CD4-positive, alpha-beta memory T cell (primary cell): ENCODE measurements at places on chromosomes 4 and X.

GRCh38 chr4:53022513-53023100, 160.5 kb downstream of the RASL11B start:
- no peak for DNase-seq

GRCh38 chr4:4326166-4326565, 36.1 kb downstream of the ZBTB49 start:
- DNase-seq: no peak

- no peak for DNase-seq
Measured at GRCh38 chrX:84340968-84341367, 153.0 kb upstream of the RPS6KA6 start.

DNA sequence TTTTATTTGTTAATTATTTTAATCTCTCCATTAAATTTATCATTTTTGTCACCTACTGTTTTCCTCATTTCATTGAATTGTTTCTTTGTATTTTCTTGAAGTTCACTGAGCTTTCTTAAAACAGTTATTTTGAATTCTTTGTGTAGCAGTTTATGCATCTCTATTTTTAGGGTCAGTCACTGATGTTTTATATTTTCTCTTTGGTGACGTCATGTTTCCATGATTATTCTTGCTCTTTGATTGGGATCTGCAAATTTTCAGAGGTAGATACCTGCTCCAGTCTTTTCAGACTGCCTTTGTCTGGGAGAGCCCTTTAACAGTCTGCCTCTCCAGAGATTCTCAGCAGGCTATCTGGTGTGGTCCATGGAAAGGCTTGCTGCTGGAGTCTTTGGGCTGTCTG, 25.6 kb upstream of the TRPC5 start:
- no peak for DNase-seq

- DNase-seq: no peak
Measured at GRCh38 chr4:108109111-108109510, 59.6 kb downstream of the LEF1 start.

- DNase-seq: no peak
Measured at GRCh38 chr4:84726356-84726755, 143.4 kb downstream of the CDS1 start.

GRCh38 chr4:21982087-21982486, 33.5 kb upstream of the KCNIP4 start:
- no peak for DNase-seq

GRCh38 chr4:131192318-131192717, 1956.8 kb upstream of the PCDH10 start:
- DNase-seq: no peak

DNA sequence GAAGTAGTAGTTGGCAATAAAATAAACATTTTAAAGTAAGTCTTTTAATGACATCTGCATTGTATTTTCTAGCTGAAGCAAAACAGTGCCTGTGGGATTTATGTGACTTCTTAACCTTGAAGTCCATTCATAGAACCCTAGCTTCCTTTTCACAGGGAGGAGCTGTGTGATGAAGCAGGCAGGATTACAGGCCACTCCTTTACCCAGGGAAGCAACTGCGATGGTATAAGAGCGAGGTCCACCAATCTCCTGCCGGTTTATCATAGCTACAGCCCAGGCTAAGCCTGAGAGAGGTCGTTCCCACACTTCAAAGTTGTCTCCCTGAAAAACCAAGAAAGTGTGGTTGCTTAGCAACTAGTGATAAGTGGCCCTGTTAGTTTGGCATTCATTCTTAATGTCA, 7.0 kb downstream of the RPL36A start:
- no peak for DNase-seq

DNA sequence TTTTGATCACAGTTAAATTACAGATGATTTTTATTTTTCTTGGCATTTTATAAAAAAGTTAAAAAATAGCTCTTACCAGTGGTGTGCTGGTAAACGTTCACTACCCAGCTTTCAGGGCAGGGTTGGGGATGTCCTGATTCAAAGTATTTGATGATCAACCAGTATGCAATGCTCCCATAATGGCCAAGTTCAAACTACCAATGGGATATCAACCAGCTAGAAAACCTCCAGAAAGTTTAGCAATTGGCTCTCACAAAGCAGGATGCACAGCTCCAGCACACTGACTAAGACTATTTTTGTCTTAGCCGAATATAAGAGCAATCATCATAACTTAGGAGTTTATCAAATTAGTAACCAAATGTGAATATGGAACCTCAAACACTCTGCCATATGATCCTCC, 108.0 kb upstream of the PDE5A start:
- no peak for DNase-seq

DNA sequence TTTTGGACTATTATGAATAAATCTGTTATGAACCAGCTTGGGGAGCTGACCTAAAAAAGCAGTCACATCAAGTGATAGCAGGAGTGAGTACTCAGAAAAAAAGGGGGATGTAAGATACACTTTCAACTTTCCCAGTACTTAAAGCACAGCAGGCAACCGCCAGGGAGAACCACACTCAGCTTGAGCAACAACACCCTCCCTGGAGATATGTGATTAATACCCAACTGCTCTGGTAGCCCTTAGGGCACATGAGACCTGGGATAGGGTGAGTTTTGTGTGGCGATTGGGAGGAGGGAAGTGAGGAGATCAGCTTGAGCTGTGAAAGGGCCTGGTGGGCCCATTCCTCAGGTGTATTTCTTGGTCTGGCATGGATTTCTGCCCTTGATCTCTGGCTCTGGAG, 220.3 kb upstream of the SFRP2 start:
- no peak for DNase-seq

GRCh38 chr4:56655627-56656345, 25.3 kb downstream of the HOPX start:
- DNase-seq: peak; percentile 21

DNA sequence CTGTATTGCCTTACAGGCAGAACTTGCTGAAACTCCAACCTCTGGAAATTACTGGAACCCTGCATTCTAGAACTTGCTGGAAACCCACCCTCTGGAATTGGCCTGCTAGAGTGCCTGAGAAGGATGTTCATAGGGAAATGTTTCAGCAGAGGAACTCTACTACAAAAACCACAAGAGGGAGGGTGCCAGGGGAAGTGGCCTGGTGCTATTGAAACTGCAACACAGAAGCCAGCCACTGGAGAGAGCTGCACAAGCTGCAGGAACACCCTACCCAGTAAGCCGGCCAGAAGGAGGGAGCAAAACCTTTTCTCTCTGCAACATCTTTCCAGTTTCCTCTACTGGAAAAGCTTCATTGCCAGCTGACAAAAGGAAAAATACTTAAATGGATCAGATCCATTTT, 2.5 kb upstream of the BRWD3 start:
- peak; percentile 33 for DNase-seq

DNA sequence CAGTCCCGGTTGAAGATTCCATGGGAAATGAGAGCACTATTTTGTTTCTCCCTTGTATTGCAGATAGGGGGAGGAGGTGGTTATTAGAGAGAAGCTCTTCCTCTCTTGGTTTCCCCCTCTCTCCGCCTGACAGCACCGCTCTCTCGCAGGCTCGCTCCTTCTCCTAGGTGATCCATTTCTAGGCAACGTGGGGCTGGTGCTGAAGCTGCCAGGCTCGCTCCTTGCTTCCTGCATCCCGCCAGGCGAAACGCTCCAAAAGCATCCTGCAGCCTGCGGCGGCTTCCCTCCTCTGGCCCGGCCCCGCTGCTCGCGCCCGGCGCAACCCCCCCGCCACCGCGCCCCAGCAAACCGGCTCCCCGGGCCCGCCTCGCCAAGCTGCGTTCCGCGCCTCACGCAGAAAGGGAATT, at the start of gene GRID2:
GRID2 (plus strand) TSS at position 346 of the 407 bp plus-strand sequence.
- DNase-seq: no peak

GRCh38 chr4:29311247-29311646, 1408.9 kb upstream of the PCDH7 start:
- no peak for DNase-seq

DNA sequence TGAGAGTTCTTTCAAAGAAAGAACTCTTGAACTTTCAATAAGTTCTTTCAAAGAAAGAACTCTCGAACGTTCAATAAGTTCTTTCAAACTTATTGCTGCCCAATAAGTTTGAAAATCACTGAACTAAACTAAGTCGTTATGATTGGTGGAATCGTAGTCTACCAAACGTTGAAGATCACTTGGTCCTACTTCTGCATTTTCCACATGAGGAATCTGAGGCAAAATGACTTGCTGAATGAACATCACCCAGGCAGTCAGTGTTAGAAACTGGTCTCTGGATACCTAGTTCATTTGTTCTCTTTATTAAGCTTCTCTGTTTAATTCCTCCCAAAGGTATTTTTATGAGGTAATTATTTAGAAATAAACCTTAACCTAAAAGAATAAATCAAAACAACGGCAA, 7.1 kb upstream of the CNOT6L start:
- DNase-seq: no peak

DNA sequence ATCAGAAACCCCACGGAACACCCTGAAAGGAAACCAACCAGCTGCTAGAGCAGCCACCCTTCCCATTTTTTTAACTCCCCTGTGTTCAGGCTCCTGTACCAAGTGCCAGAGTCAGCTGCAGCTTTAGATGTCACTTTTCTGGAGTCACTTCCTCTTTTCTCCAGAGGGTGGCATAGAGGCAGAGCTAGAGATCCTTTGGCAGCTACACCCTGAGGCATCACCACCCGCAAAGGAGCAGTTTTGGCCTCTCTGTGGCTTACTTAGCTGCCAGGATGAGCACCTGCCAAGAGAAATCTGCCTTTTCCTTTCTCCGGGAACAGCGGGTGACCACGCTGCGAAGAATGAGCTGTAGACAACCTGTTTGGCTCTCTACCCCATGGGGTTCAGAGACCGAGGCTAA, 58.0 kb upstream of the CHRDL1 start:
- peak; percentile 2 for DNase-seq

- DNase-seq: no peak
Measured at GRCh38 chr4:167973513-167973912, 118.8 kb upstream of the ANXA10 start.

GRCh38 chr4:102492531-102493241, 8.5 kb upstream of the NFKB1 start:
- no peak for DNase-seq

GRCh38 chr4:41538887-41539498, 1.0 kb downstream of the LIMCH1 start:
- DNase-seq: no peak

GRCh38 chrX:18682979-18683387, 11.1 kb upstream of the RS1 start:
- no peak for DNase-seq

- DNase-seq: no peak
Measured at GRCh38 chrX:133005042-133005441, 46.6 kb upstream of the HS6ST2 start.

DNA sequence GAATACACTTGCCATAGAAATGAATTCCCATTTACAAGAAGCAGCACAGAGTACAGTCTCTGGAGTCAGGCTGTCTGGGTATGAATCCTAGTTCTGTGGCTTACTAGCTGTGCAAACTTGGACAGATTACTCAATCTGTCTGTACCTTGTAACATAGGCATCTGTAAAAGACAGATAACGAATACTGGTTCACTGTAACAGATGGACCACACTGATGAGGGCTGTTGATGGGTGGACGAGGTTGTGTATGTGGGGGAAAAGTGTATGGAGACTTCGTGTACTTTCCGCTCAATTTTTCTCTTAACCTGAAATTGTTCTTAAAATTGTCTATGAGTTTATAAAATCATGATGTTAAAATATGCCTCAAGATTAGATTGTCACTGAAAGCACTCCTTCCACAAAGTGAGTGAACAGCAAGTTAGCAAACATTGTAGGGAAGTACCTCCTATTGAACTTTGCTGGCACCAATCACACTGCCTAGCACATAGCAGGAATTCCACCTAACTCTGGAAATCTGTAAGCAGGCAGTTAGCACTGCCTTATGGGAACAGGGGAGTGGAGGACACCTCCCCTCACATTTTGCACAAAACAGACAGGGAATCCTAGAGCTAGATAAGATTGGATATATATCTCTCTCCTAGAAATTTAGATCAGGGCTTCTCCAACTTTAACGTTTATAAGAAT, 6.5 kb upstream of the EXOSC9 start:
- DNase-seq: no peak

- DNase-seq: peak; percentile 73
Measured at GRCh38 chr4:40124690-40125089, 68.0 kb downstream of the N4BP2 start.

DNA sequence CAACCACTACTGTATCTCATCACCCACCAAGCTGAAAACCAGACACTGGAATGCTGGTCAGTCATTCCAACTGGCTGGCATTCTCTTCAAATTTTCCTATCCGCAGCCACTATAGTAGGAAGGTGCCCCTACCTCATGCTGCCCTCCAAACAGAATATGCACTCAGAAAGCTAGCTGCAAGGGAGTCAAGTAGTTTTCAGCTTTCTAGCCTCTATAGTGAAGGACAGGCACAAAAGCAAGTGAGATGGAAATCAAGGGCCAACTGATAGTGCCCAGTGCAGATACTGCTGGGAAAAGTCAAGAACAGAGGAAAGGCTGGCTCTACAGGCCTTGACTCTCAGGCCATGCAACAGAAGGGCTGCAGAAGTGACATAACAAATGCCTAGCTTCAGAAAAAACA, 47.2 kb downstream of the BCOR start:
- DNase-seq: no peak

- DNase-seq: no peak
Measured at GRCh38 chr4:154186035-154186434, 305.6 kb downstream of the DCHS2 start.

- no peak for DNase-seq
Measured at GRCh38 chr4:20430259-20430941, 178.7 kb downstream of the SLIT2 start.

- no peak for DNase-seq
Measured at GRCh38 chr4:128735714-128736113, 73.8 kb upstream of the JADE1 start.

DNA sequence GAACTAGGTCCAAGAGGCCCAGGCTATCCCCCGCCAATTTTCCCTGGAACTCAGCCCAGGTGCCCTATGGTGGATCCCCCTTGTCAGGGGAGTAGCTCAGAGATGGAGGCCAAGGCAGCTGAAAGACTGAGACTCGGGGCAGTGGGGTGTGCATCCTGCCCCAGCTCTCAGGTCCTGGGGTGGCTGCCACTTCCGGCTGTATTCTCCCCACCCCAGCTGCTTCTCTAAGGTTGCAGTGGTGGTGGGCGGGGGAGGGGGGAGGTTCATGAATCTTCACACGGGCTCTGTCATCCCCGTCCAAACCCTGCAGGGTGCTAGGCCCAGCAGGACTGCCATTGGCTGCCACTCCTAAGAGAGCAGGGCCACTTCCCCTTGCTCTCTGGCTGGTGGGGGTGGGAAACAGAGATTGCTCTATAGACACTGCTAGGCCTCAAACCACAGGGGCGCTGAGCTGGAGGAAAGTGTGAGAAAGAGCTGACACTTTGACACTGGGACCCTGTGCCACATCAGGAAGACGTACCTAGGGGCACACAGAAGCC, 1.5 kb downstream of the SASH3 start:
- peak; percentile 79 for DNase-seq

- DNase-seq: no peak
Measured at GRCh38 chr4:111016416-111016815, 393.5 kb upstream of the PITX2 start.

DNA sequence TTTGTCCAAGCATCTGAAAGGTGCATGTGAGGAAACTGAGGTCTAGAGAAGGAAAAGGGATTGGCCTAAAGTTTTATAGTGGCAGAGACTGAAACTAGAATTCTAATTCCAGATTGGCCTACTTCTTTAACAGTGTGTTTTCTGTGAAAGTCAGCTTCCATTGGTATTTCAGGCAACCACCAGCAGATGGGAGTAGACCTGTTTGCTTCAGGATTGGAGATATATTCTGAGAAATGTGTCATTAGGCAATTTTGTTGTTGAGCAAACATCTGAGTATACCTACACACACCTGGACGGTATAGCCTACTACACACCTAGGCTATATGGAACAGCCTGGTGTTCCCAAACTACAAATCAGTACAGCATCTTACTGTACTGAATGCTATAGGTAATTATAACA, 207.3 kb upstream of the RADX start:
- DNase-seq: no peak

- no peak for DNase-seq
Measured at GRCh38 chr4:102657206-102657605, 103.6 kb downstream of the MANBA start.
